MCF 10A (cell line): ENCODE measurements at places on chromosomes 2 and 18.

DNA sequence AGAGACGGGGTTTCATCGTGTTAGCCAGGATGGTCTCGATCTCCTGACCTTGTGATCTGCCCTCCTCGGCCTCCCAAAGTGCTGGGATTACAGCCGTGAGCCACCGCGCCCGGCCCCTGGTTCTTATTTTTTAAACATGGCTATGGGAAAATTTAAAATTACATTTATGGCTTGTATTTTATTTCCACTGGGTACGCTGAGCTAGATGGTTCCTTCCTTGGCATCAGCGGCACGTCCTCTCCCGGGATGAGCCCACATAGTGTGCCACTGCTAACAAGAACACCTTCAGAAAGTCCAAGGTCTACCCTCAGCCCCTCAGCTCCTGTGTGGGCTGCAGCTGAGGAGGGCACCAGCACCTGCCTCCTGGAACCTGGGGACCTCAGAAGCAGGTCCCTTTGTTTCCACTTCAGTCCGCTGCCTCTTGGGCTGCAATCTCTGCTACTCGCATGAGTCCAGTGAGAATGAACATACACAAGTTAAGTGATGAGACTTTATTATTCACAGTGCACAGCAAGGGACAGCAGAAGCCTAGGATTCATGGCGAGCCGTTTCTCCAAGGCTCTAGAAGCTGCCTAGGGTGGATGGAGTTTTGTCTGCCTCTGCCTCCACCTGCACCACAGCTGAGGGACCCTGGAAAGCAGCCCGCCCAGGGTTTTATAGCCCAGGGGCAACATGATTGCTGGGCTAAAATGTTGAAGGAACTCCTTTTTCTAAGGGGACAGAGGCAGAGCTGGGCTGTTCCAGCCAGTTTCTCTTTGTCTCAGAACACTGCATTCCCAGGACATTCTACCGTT, 107.5 kb upstream of the TEX51 start:
- no peak for DNase-seq

DNA sequence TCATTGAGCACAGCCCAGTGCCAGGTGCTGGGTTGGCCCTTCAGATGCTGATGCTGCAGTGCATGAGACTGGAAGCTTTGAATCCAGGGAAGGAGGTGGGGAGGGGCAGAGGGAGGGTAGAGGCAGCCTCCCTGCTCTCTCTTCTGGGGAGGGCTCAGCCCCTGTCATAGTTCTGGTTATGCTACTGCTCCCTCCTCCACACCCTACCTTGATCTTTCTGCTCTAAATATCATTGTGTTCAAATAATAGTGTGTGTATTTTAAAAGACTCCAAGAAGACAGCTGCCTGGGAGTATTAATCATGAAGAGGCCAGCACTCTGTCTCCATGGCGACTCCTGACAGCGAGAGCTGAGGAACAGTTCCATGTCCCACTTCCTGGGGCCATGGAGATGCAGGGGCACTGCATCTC, 3.8 kb upstream of the EGR4 start:
- no peak for DNase-seq

GRCh38 chr2:174248998-174249592, 763 bp upstream of the OLA1 start:
- DNase-seq, result no peak

DNA sequence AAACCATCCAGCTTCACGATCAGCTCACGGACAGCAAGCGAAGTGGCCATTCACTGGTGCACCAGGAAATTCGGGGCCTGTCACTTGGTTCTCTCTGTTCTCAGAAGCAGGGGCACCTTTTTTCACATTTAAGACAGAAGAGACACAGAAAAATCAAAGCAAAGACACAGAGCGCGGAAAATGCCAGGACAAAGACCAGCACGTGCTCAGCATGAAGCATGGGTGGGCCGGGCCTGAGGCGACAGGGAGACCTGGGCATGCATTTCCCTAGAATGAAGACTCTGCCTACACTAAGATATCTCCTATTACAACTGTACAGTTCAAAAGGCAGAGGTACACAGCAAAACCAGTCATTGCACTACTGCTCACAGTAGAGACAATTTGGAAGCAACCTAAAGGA, 117.4 kb upstream of the ID2 start:
- DNase-seq, result no peak

DNA sequence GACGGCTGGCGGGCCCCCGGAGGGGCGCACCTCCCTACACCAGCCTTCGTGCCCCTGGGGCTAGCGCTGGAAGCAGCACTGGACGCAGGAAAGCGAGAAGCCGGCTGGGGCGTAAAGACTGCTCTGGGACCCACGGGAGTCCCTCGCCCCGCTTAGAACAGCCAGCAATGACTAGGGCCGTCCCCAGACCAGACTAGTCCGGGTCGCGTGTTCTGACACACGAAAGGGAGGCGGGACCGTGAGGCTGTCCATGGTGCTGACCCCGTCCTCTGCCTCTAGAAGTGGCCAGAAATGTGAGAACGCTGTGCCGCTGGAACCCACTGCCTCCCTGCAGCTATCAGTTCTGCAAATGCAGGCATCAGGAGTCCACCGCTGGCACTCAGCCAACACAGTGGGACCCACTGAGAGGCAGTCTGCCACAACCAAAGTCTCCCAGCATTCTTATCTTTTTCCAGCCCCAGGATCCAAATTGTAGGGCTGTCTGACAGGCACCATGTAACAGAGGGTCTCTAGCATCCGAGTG, at the start of gene UCN:
TSS of gene UCN (minus strand) at position 87 of the 523 bp plus-strand sequence. CDS start 550 bp downstream, outside the sequence.
- DNase-seq, result no peak

GRCh38 chr2:197024206-197024605, 97.7 kb upstream of the PGAP1 start:
- no peak for DNase-seq

GRCh38 chr2:69253611-69254301, 133.3 kb downstream of the GFPT1 start:
- DNase-seq, result peak; percentile 90

DNA sequence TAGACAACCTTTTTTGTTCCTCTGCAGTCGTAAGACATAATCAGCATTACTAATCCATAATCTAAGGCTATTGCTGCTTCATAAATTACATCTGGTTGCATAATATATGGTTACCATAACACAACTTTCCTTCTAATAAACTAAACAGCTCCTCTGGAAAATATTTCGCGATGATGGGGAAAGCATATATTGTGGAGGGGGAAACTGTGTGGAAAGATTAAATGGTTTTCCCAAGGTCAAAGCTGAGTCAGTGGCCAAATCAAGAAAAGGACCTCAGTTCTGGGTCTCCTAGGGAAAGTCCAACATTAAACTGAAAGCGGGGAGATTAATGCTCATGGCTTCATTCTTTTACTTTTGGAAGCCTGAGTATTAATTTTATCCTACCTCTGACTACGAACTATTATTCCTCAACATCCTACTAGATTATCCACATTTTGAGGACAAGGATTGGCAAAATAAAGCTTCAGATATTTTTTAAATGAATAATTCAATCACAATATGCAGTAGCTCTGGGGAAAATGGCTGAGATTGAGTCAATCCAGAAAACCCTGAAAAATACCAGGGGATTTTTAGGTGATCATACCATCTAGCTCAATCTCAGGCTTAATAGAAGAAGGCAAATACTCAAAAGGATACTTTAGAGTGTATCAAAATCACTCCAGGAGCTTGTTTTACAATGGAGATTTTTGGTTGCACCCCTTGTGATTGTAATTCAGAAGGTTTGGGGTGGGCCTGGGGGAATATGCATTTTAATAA, 33.8 kb upstream of the STK17B start:
- peak; percentile 17 for DNase-seq

GRCh38 chr2:118837067-118837466, 10.4 kb downstream of the EN1 start:
- no peak for DNase-seq

GRCh38 chr18:21242141-21242779, at the start of gene GREB1L:
TSS of gene GREB1L (plus strand) at chr18:21242232. CDS start at chr18:21383519, 141,287 bp downstream.
- peak; percentile 67 for DNase-seq

DNA sequence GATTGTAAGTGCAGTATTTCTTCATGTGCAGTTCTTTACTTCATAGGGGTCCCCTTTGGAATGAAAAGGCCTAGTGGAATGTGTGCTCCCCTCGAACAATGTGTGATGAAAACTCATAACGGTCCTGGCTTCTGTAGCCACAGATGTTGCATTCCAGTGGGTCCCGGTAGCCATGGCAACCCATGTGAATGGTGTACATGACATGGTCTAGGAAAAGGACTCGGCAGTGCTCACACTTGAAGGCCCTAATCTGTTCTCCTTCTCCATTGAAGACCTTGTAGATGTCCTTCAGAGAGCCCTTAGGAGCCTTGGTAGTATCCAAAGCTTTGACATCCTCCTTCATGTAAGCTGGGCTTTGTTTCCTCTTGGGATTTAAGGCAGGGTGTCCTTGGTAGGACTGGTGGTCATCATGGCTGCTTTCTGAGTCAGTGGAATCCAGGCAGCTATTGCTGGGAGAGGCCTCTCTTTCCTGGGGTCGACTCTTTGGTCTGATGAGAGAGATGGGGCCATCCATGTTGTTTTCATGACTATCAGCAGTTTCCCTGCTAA, 144.0 kb downstream of the IKZF2 start:
- DNase-seq, result no peak

- DNase-seq, result peak; percentile 17
Measured at GRCh38 chr2:73359915-73360697, 25.5 kb upstream of the ALMS1 start.
